ENCODE measurements at places on chromosomes 12 and 14. TPM values are rescaled to one million over a fixed set of nuclear protein-coding genes. Genes with fewer than 3 reads are reported as not detected.

GRCh38 chr14:52154992-52155650, 86.3 kb upstream of the NID2 start:
- DNase-seq = no peak

DNA sequence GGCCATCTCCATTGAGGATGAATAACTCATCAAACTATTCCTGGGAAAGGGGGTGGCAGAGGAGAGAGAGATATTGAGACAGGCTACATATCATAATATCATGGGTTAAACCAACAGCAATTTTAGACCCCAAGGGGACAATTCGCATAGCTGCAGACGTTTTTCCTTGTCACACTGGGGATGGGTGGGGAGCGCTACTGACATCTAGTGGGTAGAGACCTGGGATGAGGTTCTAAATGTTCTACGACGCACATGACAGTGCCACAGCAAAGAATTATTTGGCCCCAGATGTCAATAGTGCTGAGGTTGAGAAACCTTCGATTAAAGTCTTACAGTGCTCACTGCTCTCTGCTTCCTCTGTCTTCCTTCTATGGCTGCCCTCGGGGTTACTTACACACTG, 425.6 kb downstream of the NRXN3 start:
- DNase-seq = no peak

The KRT8 gene
- 94.6 TPM for total RNA-seq

DNA sequence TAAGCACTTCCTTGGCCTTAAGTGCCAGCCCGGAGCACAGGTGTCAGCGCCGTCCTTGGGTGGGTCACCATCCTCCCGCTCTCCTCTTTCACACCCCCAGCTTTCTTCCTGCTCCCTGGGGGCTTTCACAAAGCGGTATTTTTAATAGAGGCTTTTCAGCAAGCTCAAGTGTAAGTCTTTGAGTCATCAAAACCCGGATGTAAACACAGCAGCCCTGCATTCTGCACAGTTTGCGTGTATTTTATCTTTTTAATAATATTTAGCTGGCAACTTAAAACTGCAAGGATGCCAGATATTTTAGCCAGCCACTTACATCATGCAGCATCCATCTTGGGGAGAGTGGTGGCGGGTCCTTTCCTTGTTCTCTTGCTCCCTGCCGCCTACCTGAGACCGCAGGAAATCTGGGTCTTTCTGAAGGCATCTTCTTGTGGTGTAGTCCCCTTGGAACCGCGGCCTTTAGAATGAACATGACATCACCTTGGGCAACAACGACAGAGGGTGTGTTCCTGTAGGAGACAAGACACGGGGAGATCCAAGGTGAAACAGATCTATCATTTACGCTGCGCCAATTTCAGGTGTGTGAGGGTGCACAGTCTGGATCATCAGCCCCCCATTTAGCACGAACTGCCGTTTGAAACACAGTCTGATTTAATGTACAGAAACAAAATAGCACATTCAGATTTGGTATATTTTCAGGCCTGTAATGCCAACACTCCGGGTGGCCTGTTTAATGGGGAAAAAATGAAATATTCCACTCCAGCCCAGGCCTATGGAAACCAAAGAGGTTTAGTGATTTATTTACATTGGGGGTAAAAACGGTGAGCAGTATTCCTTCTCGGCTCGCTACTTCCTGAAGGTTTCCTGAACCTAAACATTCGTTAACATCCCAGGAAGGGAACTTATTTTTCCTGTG, 12.5 kb upstream of the IRF2BPL start:
- peak; percentile 93 for DNase-seq

- DNase-seq = no peak
These were observed 348.8 kb downstream of the TMEM117 start for GRCh38 chr12:44184499-44185206.

All from umbilical cord (tissue), 2 donors.